ENCODE measurements at places on chromosomes 11 and 22.

- DNase-seq, result no peak
These were observed 65.7 kb upstream of the PITPNB start for GRCh38 chr22:27984723-27985122.

DNA sequence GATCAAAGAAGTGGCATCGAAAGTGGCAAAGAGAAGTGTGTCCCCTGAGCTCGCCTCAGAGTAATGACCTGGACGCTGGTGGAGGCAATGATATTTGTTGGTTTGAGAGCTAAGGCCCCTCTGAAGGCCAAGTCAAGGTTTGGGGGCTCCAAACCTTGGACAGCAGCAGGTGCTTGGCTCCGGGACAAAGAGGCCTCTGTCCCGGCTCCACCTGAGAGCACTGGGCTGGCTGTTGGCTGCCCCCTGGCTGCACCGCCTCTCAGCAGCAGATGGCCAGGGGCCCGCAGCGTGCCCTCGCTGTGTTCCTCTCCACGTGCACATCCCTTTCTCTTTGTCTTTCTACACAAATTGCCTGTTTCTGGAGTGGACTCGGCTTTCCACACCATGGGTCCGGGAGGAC, 301.3 kb downstream of the NTM start:
- no peak for DNase-seq

DNA sequence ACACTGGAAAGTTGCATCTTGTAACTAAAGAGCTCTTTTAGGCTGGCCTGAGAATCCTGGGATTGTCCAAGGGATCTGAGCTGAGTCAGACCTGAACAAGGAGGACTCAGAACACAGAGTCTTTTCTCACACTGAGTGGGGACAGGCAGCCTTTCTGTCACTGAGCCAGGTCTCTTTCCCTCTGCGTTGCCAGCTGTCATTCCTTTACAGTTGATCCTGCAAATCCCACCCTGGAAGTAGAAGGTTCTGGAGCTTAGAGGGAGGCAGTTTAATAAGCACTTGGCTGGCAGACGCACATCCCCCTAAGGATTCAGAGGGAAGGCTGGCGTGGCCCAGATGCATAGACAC, 76.3 kb upstream of the SUSD2 start:
- no peak for DNase-seq

DNA sequence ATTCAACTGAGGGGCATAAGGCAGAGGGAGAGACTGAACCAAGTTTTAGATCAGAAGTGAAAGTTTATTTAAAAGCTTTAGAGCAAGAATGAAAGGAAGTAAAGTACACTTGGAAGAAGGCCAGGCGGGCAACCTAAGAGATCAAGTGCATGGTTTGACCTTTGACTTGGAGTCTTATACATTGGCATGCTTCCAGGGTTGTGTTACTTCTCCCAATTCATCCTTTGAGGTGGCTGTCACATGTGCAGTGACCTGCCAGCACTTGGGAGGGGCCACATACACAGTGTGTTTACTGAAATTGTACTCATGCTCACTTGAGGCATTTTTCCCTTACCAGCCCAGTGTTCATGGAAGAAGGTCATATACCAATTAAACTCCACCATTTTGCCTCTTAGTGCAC, 30.4 kb downstream of the CYP2R1 start:
- DNase-seq, result no peak

DNA sequence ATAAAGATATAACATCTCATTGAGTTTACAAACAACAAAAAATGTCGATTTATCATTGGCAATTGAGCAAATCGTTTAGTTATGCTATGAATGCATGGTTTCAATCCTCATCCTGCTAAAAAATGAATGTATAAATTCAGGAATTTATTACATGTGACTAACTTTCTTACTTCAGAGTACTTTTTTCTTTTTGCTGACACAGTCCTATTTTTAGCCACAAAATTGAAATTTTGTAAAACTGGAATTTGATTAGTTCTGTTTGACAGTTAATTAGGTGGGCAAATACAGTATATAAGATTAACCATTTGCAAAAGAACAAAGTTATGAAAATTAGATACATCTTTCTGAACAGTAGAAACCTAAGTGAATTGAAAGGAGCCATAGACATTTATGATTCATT, 925.0 kb upstream of the CHORDC1 start:
- no peak for DNase-seq

- DNase-seq, result no peak
These were observed 120.7 kb downstream of the MPPED1 start for GRCh38 chr22:43532301-43533155.

DNA sequence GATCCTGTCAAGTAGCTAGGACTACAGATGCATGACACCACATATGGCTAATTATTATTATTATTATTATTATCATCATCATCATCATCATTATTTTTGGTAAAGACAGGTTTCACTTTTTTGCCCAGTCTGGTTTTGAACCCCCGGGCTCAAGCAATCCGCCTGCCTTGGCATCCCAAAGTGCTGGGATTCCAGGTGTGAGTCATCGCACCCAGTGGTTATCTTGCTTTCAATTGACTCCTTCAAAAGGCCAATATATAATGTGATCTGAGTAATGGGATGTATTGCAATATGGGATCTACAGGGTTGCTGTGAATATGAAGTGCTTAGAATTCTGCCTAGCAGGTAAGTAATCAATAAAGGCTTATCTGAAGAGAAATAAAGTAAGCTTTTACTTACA, 221.2 kb downstream of the SBF2 start:
- no peak for DNase-seq

DNA sequence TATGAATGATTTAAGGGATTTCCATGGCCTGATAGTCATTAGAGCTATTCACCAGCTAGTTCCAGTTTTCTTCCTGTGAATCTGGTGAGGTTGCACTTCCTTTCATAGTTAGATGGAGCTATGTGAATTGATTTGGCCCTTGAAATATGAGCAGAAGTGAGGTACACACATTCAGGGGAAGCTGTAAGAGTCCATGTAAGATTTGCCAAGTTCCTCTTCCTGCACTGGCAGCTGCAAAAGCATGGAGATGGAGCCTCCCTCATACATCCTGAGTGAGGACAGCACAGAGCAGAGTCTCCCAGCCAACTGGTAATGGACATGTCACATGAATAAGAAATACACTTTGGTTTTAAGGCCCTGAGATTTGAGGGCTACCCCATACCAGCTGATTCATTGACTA, 111.7 kb downstream of the CD44 start:
- DNase-seq, result no peak

DNA sequence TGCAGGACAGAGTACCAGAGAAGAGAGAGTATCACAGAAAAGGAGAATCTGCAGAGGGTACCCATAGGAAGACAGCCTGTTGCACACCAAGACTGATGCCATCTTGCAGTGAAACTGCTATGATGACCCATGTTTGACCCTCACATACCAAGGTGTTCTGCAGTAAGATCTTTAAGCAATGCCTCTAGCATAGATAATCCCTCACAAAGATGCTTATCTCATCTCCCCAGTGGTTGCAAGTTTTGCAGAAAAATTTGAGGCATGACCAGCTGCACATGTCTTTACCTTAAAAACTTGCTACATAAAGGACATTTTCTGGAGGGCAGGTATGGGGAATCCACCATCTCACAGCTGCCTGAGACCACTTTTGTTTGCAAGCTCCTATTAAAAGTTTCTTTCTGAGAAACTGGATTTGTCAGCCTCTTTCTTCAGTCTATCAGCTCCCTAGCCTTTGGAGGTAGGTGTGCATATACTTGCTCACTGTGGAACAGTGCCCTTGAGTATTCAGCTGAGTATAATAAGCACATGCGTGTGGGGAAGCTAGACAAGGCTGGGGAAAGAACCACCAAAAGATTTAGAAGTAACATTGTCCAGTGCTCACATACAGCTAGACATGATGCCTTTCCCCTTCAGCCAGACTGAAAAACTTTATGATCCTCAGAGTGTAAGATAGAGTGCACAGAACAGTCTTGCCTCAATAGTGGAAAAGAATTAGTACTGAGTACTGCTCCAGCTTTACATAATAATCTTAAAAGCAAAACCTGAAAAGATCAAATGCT, 100.3 kb upstream of the TEAD1 start:
- DNase-seq, result no peak

DNA sequence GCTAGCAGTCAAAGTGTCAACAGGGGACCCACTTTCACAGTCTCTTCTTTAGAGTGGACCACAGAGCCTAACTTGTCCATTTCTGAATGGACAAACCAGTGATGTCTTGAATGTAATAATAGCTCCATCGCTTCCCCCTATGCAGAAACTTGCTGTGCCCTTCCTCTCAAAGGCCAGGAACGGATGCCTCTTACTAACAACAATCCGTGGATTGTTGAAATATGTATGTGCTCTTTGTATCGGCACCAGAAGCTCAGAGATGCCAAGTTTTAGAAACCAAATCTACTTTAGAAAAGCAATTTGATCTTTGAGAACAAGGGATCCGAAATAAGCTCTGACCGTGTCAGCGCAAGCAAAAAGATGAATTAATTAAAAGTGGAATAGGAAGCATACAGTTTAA, 259.5 kb upstream of the POU2AF2 start:
- DNase-seq, result no peak

GRCh38 chr22:45001653-45002052, 8.2 kb downstream of the PHF21B start:
- no peak for DNase-seq

DNA sequence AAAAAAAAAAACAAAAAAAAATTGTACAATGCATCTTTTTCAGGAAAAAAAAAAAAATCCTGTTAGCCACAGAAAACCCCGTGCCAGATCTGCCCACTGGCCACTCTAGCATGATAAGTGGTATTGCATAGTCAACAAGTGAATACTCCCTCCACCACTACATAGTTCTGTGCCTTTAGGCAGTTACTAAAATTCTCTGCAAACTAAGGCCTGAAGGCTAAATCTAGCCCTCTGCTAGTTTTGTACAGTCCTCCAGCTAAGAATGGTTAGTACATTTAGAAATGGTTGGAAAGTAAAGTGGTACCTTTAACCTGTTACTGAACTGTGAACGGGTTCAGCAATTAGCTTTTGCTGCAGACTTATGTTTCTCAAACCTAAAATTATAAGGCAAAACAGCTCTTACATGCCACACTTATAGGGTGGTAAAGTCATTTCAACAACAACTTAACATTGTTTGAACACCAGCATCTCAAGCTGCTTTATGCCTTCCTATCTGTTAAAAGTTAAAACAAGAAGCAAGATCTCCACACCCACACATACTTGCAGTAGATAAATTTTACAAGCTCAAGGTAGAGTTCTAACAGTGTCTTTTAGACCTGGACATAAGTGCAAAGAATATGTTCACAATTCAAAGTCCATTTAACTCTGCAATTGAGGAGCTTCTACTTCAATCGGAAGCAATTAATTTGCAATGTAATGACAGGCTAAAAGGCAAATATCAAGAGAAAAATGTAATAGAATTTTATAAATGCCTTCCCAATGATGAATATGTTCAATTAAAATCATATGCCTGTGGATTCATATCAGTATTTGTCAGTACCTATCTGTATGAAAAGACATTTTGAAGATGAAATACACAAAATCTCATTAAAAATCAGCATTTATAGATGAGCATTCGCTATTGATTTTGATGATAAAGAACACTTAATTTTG, 7.3 kb downstream of the C11orf71 start:
- no peak for DNase-seq

- DNase-seq, result no peak
These were observed 34.4 kb downstream of the MPPED1 start for GRCh38 chr22:43446037-43446803.

DNA sequence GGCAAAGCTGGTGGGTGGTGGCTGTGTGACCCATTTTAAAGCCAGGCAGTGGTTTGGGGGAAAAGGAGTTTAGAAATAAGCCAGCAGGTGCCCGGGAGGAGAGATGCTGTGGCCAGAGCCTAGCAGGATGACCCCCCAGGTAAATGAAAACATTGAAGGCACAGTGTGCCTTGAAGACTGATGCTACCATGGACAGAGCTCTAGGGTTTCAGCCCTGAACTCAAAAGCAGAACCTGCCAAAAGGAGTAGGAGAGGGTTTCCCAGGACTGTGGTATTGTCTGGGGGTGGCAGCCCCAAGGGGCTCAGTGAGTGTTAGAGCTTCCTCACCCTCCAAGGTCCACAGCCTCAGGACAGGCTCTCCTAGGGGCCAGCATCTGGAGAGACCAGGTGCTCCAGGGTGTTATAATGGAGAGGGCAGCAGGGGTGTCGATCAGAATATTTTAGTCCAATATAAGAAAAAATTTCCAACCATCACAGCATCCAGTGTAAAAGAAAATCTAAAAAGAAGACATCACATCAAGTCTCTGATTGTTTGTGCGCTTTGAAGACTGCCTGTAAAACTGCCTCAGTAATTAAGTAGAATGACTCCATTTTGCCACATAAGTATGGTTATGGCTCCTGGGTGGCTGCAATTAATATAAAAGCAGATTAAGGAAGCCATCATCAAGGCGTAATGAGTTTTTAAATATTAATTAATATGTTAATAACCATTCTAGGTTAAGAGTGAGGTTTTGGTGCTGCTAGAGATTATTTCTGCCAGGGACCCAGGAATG, 88.6 kb upstream of the LMO1 start:
- DNase-seq, result no peak

GRCh38 chr22:33381531-33382406, 323.6 kb upstream of the SYN3 start:
- DNase-seq, result no peak

- no peak for DNase-seq
These were observed 590.5 kb downstream of the ETS1 start for GRCh38 chr11:127996825-127997224.

DNA sequence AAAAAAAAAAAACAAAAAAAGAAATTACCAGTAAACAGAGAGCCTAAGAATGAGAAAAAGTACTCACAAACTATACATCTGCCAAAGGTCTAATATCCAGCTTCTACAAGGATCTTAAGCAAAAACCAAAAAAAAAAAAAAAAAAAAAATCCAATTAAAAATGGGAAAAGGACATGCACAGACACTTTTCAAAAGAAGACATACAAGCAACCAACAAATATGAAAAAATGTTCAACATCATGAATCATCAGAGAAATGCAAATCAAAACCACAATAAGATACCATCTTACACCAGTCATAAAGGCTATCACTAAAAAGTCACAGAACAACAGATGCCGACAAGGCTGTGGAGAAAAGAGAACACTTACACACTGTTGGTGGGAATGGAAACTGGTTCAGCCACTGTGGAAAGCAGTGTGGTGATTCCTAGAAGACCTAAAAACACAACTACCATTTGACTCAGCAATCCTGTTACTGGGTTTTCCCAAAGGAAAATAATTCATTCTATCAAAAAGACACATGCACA, 18.3 kb downstream of the MS4A6A start:
- DNase-seq, result no peak

- DNase-seq, result no peak
These were observed 41.0 kb upstream of the AQP11 start for GRCh38 chr11:77548552-77549445.

DNA sequence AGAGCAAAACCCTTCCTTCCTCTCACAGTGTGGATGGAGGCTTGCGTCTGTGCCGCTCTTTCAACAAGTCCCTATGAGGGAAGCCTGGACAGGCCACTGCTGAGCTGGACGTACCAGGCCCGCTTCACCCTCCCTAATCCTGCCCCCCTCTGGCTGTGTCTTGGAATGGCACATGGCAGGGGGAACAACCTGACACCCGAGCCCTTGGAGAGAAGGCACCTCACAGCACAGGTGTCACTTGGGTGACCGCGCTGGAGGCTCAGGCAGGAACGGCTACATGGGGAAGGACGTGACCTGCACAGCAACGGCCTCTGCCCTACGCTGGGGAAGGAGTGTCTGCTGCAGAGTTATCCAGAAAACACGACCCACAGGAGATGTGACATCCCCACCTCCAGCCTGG, 11.0 kb downstream of the CARS1 start:
- DNase-seq, result no peak
